ENCODE measurements at places on chromosomes 13 and 19.

DNA sequence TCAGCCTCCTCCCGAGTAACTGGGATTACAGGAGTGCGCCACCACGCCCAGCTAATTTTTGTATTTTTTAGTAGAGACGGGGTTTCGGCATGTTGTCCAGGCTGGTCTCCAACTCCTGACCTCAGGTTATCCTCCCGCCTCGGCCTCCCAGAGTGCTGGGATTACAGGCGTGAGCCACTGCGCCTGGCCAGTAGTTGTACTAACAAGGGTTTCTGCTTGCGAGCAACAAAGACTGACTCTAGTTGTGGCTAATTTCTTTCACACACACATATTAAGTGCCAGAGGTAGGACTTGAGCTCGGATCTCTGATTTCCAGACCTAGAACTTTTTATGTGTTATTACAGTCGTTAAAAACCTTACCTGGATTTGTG lies 635 bp upstream of the PCCA start:
- DNase-seq: peak; percentile 9

DNA sequence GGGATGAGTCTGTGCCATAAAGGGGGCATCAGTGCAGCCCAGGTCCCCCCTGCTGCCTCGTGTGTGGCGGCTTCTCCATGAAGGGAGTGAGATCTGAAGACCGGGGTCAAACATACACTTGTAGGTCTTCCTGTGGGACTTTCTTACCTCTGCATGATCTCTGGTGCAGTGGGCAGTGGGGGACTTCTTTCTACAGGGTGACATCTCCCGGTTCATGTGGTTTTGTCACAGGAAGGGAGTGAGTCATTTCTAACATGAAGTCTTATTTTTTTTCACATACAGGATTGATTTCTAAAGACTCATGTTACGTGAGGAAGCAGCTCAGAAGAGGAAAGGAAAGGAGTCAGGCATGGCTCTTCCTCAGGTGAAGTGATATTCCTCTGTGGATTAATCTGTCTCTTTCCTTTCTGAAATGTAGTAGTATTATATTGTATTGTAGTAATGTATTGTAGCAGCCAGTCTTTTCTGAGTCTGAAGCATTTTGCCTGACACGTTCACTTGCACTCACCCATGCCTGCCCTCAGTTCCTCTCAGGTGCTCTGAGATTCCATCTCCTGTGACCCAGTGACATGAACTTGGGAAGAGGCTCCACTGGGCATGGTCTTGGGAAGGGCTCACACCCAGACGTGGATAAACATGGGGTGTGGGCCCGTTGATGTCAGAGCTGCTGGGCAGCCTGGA lies 15.7 kb downstream of the ZNF808 start:
- no peak for DNase-seq

DNA sequence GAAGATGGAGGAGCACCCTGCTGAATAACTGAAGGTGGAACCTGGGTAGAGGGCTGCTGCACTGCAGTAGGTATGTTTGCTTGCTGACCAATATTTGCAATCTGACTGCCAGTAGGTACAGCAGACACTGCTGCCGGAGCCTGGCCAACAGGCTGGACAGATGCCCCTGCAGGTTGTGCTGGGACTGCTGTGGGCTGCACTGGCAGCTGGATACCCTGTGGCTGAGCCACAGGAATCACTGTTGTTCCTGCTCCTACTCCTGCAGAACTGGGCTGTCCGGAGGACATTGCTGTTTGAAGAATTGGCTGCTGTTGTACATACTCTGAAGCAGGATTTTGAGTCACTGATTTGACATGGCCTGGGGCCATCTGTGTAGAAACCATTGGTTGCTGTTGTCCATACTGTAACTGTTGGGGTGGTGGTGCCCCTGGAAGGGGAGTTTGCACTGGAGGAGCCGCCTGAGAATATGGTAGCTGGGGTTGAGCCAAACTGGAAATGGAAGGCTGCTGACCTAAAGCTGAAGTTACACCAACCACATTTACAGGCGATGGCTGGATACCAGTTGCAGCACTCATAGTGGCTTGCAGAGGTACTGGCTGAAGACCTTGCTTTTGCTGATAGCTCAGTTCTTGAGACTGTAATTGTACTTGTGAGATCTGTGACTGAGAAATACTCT lies 2.2 kb downstream of the TSC22D1 start:
- DNase-seq: peak; percentile 3

DNA sequence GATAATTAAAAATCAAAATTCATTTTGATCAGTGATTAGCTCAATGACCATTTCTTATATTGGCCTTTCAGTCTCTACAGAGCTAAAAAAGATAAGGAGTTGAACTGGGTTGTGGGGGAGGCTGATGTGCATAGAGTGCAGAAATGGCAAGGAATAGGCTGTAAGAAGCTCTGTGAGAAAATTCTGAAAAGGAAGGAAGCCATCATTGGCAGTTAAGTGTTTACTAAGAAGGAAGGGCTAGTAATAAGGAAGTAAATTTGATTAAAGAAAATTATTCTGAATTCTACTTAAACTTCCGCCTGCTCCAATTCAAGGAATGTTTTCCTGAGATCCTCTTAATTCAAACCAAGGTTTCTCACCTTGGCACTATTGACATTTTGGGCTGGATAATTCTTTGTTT lies 187.5 kb downstream of the MZT1 start:
- DNase-seq: no peak

GRCh38 chr13:99758460-99759162 lies 213.0 kb downstream of the ZIC5 start:
- no peak for DNase-seq

DNA sequence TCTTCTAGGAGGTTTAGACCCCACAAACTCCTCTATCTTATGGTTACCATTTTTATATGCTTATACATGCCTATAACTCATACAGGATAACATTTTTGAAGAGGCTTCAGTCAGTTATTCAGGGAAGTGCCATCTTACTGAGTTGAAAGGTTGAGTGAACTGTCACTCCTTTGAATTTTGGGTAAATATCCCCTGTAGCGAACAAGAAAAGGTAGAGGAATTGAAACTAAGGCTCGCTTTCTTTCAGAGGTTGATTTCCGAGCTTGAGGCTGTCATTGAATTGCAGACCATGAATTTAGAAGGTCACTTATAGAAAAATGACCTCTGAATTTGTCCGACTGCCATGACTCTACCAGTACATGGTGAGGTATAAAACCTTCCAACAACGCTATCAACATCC lies 35.1 kb downstream of the MICU2 start:
- DNase-seq: no peak

GRCh38 chr13:43100667-43101066 lies 77.3 kb downstream of the DNAJC15 start:
- DNase-seq: no peak

- DNase-seq: no peak
These were observed 158.1 kb upstream of the SGCG start for GRCh38 chr13:23022704-23023103.

- DNase-seq: no peak
These were observed 3.9 kb upstream of the RNF6 start for GRCh38 chr13:26225896-26226617.

GRCh38 chr19:48755084-48755641 lies at the start of gene FGF21:
FGF21 (plus strand) TSS chr19:48755524; CDS start chr19:48756237, 713 bp downstream.
- DNase-seq: no peak

DNA sequence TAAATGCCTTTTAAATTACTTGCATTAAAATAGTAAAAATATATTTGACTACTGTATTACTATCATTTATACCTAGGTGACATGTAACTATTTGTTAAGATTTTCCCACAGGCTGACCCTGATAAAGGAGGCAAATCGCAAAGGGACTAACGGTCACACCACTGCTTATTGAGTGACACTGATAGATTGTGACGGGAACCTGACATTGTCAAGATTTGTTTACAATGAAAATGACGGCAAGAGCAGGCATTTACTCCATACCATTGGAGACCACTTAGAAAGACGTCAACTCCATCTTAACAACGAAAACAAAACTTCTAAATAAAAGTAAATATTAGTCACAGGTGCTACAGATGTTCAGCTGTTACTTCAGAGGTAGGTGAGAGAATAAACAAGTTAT lies 289.0 kb downstream of the DACH1 start:
- no peak for DNase-seq

DNA sequence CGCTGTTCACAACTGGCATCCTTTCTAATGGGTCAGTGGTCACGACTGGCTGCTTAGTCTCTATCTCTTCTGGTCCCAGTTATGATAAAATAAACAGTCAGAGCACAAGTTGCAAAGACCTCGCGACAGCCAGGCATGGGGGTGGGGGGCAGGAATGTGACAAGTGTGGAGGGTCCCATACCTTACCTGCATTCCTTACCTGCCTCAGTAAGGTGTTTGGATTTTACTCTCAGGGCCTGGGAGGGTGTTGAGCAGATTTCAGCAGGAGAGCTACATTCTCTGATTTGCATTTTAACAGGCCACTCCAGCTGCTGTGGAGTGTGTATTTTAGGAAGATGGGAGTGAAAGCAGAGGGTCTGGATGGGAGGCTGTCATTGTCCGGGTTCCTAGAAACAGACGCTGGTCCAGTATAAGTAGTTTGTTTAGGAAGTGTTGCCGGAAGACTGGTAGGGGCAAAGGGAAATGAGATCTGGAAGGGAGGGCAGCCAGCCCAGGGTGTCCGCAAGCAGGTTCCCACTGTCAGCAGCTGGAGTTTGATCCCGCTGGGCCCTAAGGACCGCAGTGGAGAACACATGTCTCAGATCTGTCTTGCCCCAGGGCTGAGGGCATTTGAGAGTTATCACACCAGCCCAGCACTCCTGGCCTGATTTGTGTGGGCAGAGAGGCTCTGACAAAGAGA lies 920.0 kb downstream of the UQCRFS1 start:
- DNase-seq: no peak

GRCh38 chr13:69567514-69567913 lies 540.1 kb upstream of the ATXN8OS start:
- DNase-seq: no peak

DNA sequence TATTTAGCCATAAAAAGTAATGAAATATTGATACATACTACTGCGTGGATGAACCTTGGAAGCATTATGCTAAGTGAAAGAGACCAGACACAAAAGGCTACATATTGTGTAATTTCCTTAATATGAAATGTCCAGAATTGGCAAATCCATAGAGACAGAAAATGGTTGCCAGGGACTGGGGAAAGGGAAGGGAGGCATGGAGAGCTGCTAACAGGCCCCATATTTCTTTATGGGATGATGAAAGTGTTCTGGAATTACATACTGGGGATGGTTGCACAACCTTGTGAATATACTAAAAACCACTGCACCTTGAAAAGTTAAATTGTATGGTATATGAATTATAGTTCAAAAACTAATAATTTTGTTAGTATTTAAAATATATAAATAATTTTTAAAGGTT lies 3.6 kb downstream of the IFT88 start:
- DNase-seq: no peak

- no peak for DNase-seq
These were observed 18.7 kb downstream of the PPP5C start for GRCh38 chr19:46365561-46365960.

DNA sequence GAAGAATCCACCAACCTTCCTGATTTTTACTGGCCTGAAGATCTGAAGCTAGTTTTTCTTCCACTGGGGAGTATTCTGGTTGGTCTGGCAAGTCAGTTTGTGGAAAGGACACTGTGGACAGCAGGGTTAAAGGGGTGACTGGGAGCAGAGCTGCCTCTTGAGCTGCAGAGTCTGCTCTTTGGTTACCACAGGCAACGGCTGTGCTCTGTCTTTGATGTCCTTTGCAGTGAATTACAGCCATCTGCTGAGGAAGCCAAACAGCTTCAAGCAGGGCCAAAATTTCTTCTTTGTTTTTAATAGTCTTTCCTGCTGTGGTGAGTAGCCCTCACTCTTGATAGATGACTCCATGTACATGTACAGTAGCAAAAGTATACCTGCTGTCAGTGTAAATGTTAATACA lies 75.7 kb downstream of the ZNF100 start:
- no peak for DNase-seq

GRCh38 chr13:22647156-22647850 lies 533.5 kb upstream of the SGCG start:
- no peak for DNase-seq

DNA sequence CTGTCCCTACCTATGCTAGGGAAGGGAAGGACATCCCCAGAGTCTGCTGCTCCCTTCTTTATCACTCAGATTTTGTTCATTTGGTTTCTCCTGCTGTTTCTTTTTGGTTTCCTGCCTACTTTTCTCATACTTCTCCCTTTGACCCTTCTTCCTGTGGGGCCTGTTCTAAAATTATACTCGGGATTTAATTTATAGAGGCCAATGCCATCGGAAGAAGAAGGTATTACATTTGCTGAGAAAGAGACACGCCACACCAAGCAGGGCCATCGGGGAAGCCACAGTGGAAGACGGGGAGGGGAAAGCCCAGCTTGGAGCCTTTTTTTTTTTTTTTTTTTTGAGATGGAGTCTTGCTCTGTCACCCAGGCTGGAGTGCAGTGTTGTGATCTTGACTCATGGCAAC lies 46.8 kb upstream of the FARP1 start:
- no peak for DNase-seq

DNA sequence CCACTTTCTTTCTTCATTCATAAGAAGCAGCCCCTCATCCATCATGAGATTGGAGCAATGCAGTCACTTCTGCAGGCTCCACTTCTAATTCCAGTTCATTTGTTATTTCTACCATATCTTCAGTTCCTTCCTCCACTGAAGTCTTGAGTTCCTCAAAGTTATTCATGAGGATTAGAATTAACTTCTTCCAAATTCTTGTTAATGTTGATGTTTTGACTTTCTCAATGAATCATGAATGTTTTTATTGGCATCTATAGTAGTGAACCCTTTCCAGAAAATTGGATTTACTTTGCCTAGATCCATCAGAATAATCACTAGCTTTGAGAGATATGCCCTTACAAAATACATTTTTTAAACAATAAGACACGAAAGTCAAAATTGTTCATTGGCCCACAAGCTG lies 2567.7 kb upstream of the PCDH20 start:
- DNase-seq: no peak

DNA sequence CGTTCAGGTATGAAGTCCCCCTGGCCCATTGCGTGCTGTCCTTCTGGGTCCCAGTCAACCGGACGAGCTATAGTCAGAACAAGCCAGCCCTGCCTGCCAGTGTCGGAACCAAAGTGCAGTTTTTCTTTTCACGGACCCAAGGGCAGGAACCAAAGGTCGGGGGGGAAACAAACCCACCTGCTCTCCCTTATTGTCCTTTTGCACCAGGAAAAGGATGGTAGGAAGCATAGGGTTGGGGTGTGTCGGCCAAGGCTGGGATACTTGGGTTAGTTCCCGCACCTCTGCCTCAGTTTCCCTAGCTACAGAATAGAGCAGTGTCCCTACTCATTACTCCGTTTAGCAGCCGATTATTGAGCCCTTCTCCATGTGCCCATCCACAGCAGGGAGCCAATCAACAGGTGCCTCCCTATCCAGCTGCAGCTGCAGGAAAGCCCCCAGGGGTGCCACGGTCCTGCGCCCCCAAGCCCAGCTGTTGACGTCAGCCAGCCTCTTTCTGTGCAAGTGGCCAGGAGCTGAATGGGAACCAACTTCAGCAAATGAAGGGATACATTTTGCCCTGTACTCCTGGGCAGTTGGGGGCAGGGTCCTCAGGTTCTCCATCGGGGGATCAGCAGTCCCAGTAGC lies 9.4 kb upstream of the SLC25A42 start:
- no peak for DNase-seq
